Left lobe of liver (tissue), 2 donors: ENCODE measurements at places on chromosomes 5 and 9.

DNA sequence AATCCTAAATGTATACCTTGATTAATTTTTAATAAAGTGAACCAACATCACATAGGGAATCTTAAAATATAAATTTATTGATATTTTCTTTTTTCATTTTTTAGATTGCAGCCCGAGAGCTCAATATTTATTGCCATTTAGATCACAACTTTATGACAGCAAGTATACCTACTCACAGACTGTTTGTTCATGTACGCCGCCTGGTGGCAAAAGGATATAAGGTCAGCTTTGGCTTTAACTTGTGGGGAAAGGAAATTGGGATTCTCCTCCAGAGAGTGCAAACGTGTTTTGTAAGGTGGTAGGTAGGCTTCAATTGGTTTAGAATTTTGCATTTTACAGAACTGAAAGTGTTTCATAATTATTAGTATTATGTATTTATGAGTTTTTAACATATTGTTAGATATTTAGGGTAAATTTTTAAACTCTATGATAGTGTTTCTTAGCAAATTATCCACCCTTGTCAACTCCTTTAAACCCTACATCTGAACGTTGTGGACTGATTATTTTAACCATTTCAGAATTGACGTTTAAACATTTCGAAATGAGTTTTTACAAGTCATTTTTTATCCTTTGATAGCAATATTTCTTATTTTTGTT lies 17.5 kb upstream of the DHFR start:
- peak; percentile 76 for DNase-seq

DNA sequence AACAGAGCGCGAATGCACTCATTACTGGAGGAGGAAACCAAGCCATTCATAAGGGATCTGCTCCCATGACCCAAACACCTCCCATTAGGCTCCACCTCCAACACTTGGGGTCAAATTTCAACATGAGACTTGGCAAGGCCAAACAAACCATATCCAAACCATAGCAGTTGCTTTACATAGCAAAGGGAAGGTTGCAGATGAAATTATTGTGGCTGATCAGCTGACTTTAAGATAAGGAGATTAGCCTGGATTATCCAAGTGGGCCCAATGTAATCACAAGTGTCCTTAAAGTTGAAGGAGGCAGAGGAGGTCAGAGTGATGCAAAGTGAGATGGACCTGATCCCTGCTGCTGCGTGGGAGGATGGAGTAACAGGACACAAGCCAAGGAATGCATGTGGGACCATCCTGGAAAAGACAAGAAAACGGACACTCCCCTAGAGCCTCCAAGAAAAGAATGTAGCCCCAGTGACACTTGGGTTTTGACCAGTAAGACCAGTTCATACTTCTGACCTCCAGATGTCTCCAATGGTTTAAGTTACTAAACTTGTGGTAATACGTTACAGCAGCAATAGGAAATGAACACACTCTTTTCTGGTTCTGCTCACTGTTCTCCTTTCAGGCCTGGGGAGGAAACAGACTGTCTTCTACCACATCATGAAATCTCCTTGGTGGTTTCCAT lies 167.3 kb downstream of the GNAQ start:
- DNase-seq, result no peak

- DNase-seq, result no peak
Measured at GRCh38 chr9:5072871-5073270, 87.8 kb downstream of the JAK2 start.

GRCh38 chr5:128376577-128376976 lies 161.5 kb downstream of the FBN2 start:
- DNase-seq, result no peak

DNA sequence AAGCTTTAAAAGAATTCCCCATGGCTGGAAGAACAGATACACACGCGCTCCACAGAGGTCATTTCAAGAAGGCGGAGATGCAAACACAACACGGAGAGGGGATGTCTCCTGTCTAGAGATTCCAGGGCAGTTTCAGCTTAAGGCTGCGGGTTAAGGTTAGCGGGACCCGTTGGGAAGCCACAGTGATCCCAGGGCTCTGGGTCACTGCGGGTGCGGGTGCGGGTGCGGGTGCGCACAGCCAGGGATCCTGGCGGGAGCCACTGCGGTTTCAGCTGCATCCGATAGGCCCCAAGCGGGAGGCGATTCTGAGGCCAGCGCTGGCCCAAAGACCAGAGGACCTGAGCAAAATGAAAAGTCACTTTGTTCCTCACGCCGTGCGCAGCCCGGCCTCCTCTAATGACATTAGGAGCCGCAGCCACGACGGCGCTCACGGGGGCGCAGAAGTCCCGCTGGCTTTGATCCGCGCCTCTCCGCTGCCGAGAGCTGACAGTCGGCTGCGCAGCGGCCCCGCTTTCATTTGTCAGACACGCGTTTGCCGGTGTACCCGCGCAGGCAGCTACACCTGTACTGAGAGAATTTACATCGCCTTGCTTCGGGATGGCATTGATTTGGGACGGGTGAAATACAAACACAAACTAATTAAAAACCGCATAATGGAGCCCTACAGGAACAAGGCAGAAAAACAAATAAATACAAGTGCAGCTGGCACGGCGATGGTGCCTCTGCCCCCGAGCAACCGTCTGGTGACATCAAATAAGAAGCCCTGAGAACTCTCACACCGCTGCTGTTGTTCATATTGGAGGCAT lies 5.3 kb upstream of the IRX1 start:
- no peak for DNase-seq

GRCh38 chr9:128316421-128316820 lies 5.8 kb downstream of the TRUB2 start:
- DNase-seq, result no peak

DNA sequence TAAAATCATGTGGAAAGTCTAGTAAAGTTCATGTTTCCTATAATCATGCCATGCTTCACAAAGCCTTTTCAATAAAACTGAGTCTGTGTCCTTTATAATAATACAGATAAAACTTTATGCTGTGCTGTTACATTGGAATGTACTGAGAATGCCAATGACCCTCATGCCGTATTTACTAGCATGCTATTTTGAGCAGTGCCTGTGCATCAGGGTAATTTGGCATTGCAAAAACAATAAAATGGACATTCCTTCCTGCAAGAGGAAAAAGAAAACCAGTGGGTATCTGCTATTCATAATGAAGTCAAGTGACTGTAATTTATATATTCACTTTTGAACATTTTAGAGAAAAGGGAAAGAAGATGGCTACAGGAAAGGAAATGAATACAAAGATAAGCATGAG lies 159.0 kb downstream of the PBX3 start:
- no peak for DNase-seq

DNA sequence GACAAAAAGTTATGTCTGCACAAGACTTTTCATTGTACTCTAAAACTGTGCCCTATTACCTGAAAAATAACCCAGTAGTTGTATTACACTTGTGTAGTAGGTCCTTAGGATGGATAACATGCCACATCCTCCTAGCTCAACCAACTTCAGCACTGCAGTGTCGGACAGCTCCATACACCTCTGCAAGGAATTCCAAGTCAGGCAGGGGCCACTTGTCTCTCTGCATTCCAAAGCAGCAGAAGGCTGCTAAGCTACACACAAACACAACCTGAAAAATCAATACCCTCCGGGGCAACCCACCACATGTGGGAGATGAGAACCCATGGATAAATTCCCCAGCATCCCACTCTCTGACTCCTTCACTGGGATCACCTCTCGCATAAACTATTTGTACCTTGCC lies 50.2 kb downstream of the MED10 start:
- DNase-seq, result no peak
